ENCODE measurements at places on chromosomes 4 and X.

GRCh38 chr4:145545538-145546174 lies 64.0 kb downstream of the SMAD1 start:
- DNase-seq, result no peak

- DNase-seq, result no peak
These were observed 195.3 kb upstream of the PDE5A start for GRCh38 chr4:119823891-119824290.

DNA sequence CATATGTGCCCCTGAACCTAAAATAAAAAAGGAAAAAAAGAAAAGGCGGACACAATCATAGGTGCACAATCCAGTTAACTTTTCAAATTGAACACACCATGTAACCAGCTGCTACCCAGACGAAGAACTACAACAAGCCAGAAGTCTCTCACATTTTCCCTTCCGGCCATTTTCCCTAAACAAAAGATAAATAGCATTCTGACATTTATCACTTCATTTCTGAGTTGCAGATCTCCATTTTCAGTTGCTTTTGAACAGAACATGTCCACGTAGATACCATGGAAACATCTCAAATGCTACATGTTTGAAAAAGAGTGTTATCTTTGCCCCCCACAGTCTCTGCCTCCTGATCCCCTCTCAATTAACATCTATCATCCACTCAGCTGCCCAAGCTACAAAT lies 29.2 kb upstream of the CABS1 start:
- DNase-seq, result no peak

GRCh38 chr4:142238589-142238988 lies 602.2 kb downstream of the IL15 start:
- DNase-seq, result no peak

DNA sequence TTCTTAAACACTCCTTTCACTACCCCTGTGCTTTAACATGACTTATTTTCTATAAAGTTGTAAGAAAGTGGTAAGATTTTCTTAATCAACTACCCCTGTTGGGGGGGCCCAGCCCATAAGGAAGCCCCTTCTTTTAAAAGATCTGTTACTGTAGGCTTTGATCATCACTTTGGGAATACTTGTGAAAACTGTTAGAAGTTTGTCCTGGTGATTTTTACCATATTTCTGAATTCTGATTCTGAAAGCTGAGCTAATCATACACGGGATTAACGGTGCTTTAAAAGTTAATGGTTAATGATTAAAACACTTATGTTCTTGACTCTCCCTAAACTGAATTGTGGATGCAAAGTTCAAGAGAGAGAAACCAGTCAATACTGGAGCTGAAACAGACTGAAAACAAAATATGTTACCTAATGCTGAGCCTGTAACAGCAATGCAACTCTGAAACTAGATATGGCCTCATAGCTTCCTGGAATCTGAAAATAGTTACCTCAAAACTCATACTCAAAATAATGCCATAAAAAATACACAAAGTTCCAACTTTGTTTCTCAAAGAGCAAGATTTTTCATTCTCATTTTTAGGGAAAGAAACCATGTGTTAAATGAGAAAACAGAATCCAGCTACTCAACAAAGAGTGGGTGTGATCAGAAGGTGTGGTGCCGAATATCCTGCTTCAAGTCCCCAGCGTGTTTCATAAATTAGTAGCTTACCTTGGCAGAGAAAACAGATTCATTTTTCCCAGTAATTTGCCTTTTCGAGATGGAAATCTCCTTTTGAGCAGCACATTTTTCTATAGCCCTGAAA lies 31.6 kb downstream of the ADH7 start:
- no peak for DNase-seq

- DNase-seq, result no peak
These were observed 23.1 kb upstream of the GABRG1 start for GRCh38 chr4:46146993-46147392.

- DNase-seq, result no peak
These were observed 248.5 kb upstream of the CXXC4 start for GRCh38 chr4:104743215-104743653.

- DNase-seq, result no peak
These were observed 150.9 kb downstream of the SLC10A7 start for GRCh38 chr4:146370841-146371240.

GRCh38 chr4:54073271-54073880 lies 9.0 kb upstream of the CHIC2 start:
- DNase-seq, result no peak

- no peak for DNase-seq
These were observed 217.8 kb downstream of the MID1IP1 start for GRCh38 chrX:39019056-39019455.

Data from heart left ventricle (tissue), 16 donors.